ENCODE measurements at places on chromosomes 4 and X.

DNA sequence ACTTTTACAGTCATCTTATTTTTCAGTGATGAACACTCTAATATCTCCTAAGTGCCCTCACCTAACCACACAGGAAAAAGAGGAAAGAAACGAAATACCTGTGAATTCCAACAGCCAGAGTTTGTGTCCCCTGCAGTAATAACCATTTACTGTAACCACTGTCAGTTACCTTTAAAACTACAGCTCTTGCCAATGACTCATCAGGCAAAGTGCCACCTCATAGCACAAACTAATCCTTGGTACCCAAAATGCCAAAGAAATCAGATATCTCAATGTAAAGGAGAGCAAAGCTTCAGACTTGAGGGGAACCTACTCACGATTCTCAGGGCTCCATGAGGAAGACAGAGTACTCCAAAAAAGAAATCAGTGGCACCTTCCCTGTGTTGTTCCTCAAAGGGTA lies 146.5 kb downstream of the NDST3 start:
- no peak for DNase-seq

- no peak for DNase-seq
Observed at GRCh38 chrX:133880032-133880443, 105.4 kb downstream of the GPC3 start.

- no peak for DNase-seq
Observed at GRCh38 chrX:54357414-54358377, at the start of gene WNK3. Gene WNK3 (minus strand): TSS chrX:54358046.

GRCh38 chrX:72081605-72082320 lies 50.0 kb downstream of the RTL5 start:
- DNase-seq, result no peak

- DNase-seq, result no peak
Observed at GRCh38 chr4:142404191-142404611, 441.9 kb downstream of the INPP4B start.

DNA sequence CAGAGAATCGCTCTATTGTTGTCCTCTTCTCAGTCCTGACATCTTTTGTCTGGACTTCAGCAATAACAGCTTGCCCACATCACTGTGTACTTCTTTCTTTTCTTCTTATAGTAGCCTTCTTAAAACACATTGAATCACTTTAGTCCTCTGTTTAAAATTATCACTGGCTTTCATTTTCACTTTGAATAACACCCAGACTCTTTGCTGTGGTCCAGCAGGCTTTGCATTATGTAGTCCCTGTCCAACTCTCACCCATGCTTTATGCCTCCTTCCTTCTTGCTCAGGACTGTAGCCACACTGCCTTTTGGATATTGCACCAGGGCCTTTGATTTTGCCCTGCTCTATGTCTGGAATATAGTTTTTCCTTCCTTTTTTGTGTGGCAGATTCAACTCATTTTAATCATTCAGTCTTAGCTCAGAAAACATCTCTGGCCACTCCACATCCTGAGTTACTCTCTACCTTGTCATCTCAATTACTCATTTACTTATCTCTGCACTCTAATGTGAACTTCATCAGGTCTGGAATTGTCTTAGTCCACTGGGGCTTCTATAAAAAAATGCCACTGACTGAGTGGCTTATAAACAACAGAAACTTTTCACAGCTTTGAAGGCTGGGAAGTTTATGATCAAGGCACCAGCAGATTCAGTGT lies 168.2 kb downstream of the C4orf33 start:
- peak; percentile 11 for DNase-seq

DNA sequence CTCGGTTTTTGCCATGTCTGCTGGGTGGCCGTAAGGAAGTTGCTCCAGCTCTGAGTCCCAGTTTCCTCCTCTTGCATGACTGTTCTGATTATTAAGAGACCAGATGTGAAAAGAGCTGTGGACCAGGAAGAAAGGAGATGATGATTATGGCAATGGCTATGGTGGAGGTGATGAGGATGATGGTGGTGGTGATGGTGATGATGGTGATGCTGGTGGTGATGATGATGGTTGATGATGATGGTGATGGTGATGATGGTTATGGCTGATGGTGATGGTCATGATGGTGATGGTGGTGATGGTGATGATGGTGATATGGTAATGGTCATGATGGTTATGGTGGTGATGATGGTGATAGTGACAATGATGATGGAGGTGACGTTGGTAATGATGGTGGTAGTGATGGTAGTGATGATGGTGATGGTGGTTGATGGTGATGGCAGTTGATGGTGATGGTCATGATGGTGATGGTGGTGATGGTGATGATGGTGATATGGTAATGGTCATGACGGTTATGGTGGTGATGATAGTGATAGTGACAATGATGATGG lies 107.8 kb upstream of the NKX1-1 start:
- DNase-seq, result no peak

- no peak for DNase-seq
Observed at GRCh38 chr4:139535228-139535870, 20.7 kb downstream of the SETD7 start.

DNA sequence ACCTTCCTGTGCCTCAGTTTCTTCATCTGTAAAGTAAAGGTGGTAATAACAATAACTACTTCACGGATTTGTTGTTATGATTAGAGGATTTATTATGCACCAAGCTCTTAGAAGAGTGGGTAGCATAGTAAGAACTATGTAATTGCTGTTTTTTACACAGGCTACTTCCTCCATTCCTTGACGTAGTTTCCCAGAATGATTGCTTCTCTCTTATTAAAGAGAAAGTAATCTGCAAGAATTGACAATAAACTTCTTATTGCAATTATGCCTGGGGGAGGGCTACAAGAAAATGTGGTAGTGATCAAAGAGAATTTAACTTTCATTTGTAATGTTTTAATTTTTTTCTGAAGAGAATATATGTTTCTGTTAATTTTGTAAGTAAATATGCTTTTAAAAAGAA lies 238.7 kb downstream of the GASK1B start:
- DNase-seq, result no peak

DNA sequence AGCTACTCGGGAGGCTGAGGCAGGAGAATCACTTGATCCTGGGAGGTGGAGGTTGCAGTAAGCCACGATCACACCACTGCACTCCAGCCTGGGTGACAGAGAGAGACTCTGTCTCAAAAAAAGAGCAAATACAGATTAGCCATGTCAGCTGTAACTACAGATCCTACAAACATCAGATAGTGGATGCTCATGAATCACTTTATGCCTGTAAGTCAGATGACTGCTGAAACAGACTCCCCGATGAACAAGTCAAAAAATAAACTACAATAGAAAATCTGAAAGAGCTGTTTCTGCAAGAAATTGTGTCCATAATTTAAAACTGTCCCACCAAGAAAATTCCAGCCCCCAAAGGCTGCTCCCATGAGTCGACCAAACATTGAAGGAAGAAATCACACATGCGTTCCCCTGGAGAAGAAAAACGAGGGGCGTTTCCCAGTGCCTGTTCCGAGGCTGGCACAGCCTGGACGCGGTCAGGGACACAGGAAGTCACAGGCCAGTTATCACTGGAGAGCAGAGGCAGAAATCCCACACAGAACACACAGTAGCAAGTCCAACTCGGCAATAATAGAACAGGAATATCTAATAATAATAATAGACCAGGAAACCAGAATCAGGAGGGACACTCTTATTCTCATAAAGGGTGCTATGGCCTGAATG lies 30.0 kb upstream of the GTPBP6 start:
- no peak for DNase-seq

GRCh38 chr4:158810487-158811215 lies 41.8 kb downstream of the FNIP2 start:
- DNase-seq, result no peak

All from GM18507 (cell line).